CD4-positive, alpha-beta T cell treated with Interleukin-21 for 1 hour (primary cell): ENCODE measurements at places on chromosomes 5 and 9.
A peak's percentile ranks its signal among the peaks of the same experiment; 100 is the strongest.

GRCh38 chr9:90446200-90446948 is 196.2 kb downstream of the DIRAS2 start:
- DNase-seq, result no peak

- no peak for DNase-seq
Measured at GRCh38 chr5:40416098-40416497, 263.6 kb upstream of the PTGER4 start.

GRCh38 chr5:119200795-119201194 is 129.9 kb downstream of the DMXL1 start:
- no peak for DNase-seq

GRCh38 chr5:96573513-96573894 is 88.7 kb upstream of the CAST start:
- DNase-seq, result no peak

DNA sequence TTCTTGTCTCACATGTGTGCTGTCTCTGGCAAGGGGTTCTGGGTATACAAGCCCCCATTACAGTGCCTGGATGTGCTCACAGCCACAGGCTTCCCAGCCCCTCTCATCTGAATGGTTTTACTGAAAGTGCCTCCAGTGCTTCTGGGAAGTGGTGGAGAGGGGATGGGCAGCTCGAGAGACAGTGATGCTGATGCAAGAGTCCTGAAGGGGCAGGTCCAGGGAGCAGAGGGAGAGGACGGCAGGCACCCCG is 93.5 kb downstream of the PHF2 start:
- no peak for DNase-seq

DNA sequence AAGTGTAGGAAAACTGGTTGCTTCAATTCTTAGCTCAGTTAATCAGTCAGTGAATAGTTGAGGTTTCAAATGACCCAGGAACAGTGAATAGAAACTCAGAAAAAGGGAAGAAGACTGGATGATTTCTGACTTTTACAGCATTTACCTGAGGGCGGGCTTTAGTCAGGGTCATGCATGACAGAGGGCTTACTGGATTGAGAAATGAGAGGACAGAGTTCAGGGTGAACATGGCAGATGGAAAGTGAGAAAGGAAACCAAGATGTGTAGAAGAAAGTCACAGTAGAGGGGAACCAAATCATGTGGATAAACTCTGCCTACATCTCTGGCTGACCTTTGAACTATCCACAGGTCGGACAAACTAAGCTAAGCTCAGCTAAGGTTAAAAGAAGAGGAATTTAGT is 596.0 kb downstream of the SEMA5A start:
- no peak for DNase-seq

DNA sequence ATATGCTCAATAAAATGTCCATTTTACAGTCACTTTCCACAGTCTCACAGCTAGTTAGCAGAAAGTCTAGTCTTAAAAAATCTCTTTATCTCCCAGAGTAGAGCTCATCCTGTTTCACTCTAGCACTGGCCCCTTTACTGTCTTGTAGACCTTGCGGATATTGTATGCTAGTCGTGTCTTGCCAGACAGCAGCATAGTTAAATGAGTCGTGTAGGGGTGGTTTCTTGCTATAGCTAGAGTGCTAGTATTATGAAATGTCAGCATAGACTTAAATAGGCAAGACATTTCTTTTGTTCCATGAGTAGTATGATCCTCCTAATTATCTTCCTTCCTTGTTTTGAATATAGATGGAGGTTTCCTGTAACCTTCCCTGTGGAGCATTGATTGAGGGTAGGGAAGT is 77.4 kb downstream of the C7 start:
- no peak for DNase-seq

DNA sequence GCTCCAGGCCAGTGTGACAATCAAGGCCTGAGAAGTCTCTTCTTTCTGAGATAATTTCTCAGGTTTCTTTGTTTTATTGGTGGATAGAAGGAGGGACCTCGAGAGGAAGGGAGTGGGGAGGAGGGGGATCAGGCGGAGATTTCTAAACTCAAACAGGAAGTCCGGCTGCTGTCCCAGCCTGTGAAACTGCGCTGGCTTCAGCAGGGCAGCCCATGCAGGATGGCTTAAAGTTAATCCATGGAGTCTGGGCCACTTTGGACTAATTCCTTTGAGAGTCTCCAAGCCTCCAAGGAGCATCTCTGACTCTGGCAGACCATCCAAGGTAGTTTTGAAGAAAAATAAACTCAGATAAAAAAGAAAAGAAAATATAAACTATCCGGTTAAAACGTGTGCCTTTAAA is 378.5 kb downstream of the MLLT3 start:
- no peak for DNase-seq

DNA sequence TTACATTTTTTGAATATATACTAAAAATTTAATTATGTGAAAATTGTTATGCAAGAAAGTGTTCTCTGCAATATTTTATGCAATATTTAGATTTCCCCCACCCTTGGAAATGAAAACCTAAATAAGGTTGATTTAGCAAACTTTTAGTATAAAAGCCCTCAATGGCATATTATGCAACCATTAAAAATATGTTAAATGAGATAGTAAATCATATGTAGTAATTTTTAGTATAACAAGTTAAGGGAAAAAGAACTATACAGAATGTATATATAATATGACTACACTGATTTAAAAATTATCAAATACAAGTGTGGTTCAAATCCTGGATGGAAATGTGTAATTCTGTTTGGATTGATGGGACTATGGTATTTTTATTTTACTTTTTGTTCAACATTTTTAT is 116.9 kb upstream of the MEF2C start:
- DNase-seq, result no peak

DNA sequence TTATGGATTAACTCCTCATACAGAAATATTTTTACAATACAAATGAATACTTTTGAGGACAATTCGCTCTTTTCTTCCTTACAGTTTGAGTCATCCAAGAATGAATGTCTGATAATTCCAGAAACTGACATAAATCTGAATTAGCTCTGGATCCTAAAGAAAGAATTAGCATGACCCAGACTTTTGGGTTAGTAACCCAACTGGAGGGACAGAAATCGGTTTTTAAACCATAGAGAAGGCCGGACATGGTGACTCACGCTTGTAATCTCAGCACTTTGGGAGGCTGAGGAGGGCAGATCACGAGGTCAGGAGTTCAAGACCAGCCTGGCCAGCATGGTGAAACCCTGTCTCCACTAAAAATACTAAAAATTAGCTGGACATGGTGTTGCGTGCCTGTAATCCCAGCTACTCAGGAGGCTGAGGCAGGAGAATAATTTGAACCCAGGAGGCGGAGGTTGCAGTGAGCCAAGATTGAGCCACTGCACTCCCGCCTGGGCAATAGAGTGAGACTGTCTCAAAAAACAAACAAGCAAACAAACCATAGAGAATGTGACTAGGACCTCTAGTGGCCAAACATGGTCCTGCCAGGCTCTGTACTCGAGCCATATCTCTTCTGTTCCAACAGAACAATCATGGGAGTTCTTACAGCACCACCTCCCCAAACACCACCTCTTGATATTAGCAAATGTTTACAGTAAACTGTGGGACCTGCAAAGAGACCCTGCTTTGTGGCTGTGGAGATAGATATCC is 44.8 kb downstream of the LURAP1L start:
- DNase-seq, result no peak

GRCh38 chr9:26171691-26172090 is 493.4 kb upstream of the TUSC1 start:
- no peak for DNase-seq

GRCh38 chr5:171957591-171958251 is 48.7 kb downstream of the FBXW11 start:
- peak; percentile 17 for DNase-seq

DNA sequence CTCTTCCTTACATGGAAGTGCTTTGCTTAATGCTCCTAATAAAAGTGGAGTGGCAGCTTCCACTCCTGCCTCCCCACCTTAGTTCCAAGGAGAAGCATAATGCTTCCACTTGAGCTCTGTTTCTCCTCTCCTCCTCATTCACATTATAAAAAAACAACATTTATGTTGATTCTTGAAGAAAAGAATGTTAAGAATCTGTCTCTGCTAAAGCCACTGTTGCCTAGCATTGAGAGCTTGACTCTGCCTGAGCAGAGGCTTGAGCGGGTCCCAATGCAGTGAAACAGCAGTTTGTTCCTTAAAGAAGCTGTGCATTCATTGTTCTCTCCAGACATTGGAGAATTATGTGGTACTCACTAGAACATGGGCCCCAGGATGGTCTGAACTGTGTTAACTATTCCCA is 101.5 kb upstream of the GHR start:
- DNase-seq, result no peak

DNA sequence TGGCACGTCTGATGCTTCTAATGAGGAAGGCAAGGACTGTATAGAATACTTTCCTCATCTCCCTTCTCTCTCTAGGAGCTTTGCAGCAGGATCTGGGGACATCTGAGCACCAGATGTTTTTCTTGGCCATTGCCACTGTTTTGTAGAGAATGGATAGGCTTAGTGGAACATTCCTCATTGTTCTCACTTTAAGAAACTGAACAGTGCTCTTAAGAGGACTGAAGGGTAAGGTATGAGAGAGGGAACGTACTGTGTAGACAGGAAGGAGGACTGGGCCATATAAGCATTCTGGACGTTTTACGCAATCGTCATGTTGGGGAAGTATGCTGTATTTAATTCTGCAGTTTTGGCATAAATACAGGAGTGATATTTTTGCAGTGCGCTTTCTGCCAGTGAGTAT is 70.6 kb downstream of the SMARCA2 start:
- DNase-seq, result no peak

DNA sequence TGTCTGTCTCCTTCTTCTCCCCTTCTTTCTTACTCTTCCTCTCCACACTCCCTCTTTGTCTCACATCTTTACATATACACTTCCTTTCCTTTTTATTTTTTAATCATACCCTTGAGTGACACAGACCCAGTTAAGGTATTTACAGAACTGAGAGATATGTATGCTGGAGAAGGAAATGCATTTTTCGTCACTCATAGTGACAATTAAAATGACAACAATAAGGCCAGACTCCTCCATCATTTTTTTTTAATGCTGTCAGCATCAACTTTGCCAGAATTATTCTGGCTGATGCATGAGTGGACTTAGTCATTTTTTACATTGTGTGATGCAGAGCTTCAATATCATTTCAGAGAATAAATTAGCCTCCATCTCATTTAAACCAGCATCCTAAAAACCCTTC is 272.9 kb downstream of the TMEM38B start:
- DNase-seq, result no peak

DNA sequence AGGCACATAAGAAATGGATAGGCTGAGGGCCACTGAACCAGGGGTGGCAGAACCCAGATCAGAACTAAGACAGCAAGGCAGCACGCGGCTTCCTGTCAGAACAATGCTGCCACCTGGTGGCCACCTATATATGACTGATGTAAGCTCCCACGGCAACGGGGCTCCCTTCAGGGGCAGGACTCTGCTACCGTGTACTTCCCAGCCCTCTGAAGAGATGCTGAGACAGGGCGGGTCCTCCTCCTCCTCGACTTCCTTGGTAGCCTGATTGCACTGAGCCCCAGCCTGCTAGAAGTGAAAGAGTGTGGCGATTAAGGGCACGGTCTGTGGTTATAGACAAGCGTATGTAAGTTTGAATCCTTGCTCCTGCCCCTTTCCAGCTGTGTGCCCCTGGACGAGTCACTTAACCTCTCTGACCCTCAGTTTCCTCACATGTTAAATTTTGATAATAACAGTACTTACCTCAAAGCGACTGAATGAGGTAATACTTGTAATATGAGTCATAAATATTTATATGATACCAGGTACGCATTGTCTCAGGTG is 13.3 kb downstream of the RPS14 start:
- peak; percentile 92 for DNase-seq

GRCh38 chr5:124463851-124464250 is 282.6 kb downstream of the ZNF608 start:
- DNase-seq, result no peak

GRCh38 chr5:45189481-45189880 is 380.7 kb downstream of the MRPS30 start:
- DNase-seq, result no peak

DNA sequence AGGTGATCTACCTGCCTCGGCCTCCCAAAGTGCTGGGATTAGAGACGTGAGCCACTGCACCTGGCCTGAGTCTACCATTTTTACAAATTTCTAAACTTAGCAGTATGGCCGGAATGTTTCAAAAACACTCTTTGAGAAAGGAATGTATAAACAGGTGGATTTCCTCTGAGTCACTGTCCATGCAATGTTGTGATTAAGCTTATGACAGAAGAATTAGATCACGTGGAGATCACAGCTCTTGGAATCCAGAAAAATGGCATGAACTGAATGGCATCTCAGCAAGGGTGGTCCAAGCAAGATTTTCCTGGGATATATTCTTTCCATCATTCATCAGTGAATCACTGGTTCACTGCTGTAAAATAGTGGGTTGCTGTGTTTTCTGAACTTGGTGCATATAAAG is 865.0 kb downstream of the PTPRD start:
- no peak for DNase-seq

GRCh38 chr5:176550275-176550831 is 1.2 kb downstream of the CDHR2 start:
- DNase-seq, result no peak

- DNase-seq, result no peak
Measured at GRCh38 chr9:130711469-130711868, 17.9 kb downstream of the EXOSC2 start.

GRCh38 chr5:145222622-145223021 is 612.5 kb downstream of the PRELID2 start:
- no peak for DNase-seq

DNA sequence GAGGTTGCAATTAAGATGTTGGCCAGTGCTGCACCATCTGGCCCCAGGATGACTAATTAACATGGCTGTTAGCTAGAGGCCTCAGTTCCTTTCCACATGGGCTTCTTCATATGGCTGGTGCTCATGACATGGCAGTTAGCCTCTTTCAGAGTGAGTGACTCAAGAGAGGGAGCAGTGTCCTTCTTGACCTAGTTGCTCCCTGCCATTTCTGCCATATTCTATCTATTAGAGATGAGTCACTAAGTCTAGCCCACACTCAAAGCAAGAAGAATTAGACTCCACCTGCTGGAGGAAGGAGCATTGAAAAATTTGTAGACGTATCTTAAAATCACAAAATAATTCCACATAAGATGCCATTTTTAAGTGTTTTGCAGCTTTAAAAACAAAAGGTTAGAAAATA is 651.2 kb upstream of the CCNG1 start:
- DNase-seq, result no peak

DNA sequence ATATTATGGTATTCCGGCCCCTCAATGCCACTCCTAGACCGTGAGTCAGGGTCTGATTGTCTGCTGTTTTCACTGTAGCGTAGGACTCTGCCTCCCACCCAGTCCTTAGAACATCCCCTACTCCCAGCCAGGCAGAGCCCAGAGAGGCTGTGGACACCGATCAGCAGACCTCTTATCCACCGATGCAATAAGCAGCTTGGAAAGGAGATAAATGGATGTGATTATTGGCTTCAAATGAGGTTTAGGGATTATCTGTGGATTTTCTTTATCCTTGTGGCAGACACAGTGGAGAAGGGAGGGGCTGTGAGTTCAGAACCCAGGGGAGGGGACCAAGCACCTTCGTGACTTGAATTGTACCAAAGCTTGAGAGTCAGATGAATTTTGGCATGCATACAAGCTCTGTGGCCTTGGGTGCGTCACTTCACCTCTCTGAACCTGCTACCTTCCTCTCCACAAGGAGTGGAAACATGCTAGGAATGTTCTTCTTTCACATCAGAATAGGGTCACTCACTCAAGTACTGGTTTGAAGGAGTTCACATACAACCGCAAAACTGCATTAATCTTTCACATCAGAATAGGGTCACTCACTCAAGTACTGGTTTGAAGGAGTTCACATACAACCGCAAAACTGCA is 83.1 kb upstream of the CPLX2 start:
- no peak for DNase-seq

GRCh38 chr5:141527426-141527825 is 38.5 kb downstream of the PCDHGC5 start:
- DNase-seq, result no peak
